ENCODE measurements at places on chromosomes 12 and 14. TPM values are rescaled to one million over a fixed set of nuclear protein-coding genes. Genes with fewer than 3 reads are reported as not detected.

The P2RX7 gene
- polyA plus RNA-seq, result 2.0 TPM

- no peak for DNase-seq
Observed at GRCh38 chr12:93667672-93668071, 9.5 kb upstream of the CRADD start.

The SLCO1C1 gene
- polyA plus RNA-seq, result 1.6 TPM

The SLC7A8 gene
- polyA plus RNA-seq, result 133 TPM

The LALBA gene
- polyA plus RNA-seq, result not detected

DNA sequence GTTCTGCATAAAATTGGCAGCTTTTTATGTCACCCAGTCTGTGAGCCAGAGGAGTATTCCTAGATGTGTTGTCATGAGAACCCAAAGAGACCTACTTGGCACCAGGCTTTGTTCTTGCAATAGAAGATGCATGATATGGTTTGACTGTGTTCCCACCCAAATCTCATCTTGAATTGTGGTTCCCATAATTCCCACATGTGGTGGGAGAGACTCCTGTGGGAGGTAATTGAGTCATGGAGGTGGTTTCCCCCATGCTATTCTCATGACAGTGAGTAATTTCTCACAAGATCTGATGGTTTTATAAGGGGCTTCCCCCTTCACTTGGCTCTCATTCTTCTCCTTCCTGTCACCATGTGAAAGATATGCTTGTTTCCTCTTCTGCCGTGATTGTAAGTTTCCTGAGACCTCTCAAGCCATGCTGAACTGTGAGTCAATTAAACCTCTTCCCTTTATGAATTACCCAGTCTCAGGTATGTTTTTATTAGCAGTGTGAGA is 572.0 kb upstream of the ATP2B1 start:
- DNase-seq, result no peak

The DEPDC4 gene
- 9.8 TPM for polyA plus RNA-seq

GRCh38 chr12:122072031-122072970 is 6.3 kb upstream of the MLXIP start:
- DNase-seq, result peak; percentile 53

DNA sequence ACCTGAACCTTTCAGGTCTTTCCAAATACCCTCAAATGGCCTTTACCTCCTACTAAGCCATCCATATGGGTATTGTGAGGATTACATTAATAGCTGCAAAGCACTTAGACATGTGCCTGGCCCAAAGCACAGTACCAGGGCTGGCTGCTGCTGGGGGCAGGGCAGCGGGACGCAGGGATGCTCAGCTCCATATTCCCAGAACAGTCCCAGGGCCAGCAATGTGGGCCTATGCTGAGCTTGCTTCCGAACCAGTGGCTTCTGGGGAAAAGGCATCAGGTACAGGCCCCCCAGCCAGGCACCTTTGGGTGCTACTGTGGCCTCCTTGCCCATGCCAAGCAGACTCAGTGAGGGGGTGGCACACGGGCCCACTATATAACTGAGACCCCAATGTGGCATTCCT is 10.4 kb downstream of the ACTN1 start:
- no peak for DNase-seq

DNA sequence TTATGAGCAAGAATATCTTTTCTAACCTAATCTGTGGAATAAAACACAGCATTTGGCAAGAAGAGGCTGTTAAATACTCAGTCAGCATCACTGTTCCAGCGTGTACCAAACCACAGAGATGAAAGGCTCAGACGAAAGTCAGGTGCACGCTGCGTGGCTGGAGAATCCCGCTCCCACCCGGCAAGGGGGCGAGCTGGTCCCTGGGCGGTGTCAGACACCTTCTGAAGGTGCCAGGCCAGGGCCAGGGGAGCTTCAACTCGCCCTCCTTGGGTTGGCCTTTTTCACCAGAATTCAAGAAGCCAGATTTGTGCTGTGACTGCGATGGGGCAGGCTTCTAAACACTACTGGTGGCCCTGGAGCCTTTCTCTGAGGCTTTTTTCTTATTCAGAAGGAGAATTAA is 73.1 kb downstream of the WDR20 start:
- DNase-seq, result no peak

GRCh38 chr12:128825835-128826234 is 2.1 kb upstream of the SLC15A4 start:
- no peak for DNase-seq

DNA sequence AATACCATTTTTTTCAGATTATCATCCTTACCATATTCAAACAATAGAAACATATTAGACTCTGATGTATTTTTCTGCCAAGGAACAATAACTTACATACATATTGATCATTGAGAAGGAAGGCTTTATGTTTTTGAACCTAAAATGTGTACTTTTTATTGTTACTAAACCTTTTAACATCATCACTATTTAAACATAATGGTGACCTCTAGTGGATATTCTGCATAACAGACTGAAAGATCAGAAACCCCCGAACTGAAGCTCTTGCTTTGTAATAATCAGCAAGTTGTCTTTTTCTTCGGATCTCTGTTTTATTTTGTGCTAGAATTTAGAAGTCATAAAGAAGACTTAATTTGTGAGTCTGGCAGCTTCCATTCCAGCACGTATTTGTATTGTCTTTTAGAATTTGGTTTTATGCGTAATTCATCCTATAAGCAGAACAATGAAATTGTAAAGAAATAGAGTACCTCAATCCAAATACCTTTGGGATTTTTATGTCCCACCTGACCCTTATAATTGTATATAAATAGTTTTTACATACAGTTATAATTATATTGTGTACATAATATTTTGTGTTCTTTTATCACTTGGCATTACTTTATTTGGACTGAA is 125.9 kb upstream of the ATF1 start:
- peak; percentile 41 for DNase-seq

All from left lung (tissue), 14 donors.